Stimulated activated memory B cell treated with anti-CD40 and anti-IgM and Interleukin-4, amounts not matched to agents 10 μg/mL and 1 μg/mL and 100 μg/mL, for 72 hours (primary cell): ENCODE measurements at places on chromosomes 6 and 20.

DNA sequence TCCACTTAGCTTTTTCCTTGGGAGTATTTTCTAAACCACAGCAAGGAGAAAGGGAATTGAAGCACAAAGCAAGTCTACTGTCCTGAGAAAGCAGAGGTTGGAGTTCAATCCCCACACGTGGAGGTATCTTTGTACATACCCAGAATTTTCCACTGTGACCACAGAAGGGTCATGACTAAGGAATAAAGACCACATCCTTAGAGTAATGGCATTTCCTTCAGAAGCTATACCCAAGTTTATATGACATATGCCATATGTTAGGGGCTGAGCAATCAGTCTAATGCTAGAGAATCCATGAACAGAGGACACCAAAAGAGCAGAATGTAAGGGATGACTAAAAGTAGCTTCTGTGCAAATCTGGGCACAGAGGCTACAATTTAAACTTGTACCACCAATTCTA lies 46.4 kb downstream of the ATG5 start:
- H3K4me1 ChIP-seq: peaks cover 15% of the 10 kb centered on the region
- H3K27ac ChIP-seq: no peak overlapping the region
- no peak overlapping the region for H3K4me3 ChIP-seq
- H3K36me3 ChIP-seq: peaks cover 23% of the 10 kb centered on the region
- H3K27me3 ChIP-seq: no peaks in the 10 kb centered on the region

GRCh38 chr6:2721219-2721618 lies 29.5 kb downstream of the MYLK4 start:
- no peak for ATAC-seq
- peaks cover 11% of the 10 kb centered on the region for H3K4me1 ChIP-seq
- H3K27ac ChIP-seq: no peak overlapping the region
- H3K4me3 ChIP-seq: no peak overlapping the region

GRCh38 chr20:63750807-63751470 lies 11.4 kb downstream of the SLC2A4RG start:
- no peaks in the 10 kb centered on the region for H3K36me3 ChIP-seq
- ATAC-seq: no peak
- no peaks in the 10 kb centered on the region for H3K27me3 ChIP-seq
- no peak overlapping the region for H3K27ac ChIP-seq
- H3K4me3 ChIP-seq: no peak overlapping the region

DNA sequence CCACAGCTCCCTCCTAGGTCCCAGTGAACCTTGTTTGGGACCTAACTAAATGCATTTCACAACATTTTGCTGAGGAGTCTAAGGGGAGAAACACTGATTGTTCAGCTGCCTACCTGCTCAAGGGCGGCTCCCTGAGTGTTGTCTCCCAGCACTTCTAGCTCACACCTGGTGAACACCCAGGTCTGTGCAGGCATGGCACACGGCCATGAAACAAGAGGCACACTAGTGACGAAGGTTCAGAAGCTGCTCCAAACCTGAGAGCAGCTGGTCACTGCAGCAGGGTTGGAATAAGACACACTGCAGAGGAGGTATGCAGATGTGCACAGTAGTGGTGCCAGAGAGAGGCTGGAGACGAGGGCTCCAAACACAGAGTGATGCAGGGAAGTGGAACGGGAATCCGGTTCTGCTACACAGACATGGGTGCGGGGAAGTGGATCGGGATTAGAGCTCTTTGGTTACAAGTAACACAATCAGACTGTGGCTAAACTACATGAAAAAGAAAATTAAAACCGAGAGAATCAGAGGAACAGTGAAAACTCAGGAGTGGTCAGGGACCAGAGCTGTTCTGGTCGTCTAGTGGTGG lies 486.1 kb upstream of the CDH4 start:
- H3K36me3 ChIP-seq: no peaks in the 10 kb centered on the region
- H3K4me3 ChIP-seq: no peak overlapping the region
- ATAC-seq: no peak

DNA sequence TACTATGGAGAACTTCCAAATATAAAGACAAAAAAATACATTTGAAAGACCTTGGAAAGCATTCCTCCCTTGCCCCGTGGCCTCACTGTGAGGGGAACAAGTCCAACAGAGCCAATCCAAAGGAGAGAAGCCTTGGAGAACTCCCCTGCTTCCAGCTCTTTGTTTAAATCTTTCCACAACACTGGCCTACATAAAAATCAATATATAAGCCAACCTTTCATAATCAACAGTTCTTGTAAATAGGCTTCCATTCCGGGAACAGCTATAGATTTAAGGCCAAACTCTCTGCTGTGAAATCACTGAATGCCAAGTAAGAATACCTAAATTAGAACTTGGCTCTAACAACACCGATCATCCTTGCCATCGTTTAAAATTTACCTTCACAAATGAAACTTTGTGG lies 242.1 kb downstream of the HACE1 start:
- no peak for ATAC-seq
- H3K4me3 ChIP-seq: no peak overlapping the region
- H3K36me3 ChIP-seq: no peaks in the 10 kb centered on the region
- no peak overlapping the region for H3K27ac ChIP-seq
- H3K4me1 ChIP-seq: no peaks in the 10 kb centered on the region
- H3K27me3 ChIP-seq: no peaks in the 10 kb centered on the region

GRCh38 chr20:17536944-17537444 lies 5.8 kb upstream of the BFSP1 start:
- H3K36me3 ChIP-seq: no peaks in the 10 kb centered on the region
- H3K27me3 ChIP-seq: peaks cover 41% of the 10 kb centered on the region

DNA sequence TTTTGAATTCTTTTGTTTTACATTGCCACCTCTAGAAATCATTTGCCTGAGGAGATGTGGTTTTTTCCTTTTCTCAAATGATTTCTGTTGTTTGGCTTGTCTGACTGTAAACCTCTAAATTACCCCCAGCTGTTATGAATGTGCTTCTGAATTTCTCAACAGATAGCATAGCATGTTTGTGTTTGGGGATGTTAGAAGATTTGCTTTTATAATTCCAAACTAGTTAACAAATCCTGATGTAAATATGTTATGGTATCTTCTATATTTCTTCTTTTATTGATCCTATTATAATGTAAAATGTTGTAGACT lies 31.6 kb upstream of the EZR start:
- no peak overlapping the region for H3K4me3 ChIP-seq
- H3K27me3 ChIP-seq: no peaks in the 10 kb centered on the region
- peaks cover 23% of the 10 kb centered on the region for H3K4me1 ChIP-seq

DNA sequence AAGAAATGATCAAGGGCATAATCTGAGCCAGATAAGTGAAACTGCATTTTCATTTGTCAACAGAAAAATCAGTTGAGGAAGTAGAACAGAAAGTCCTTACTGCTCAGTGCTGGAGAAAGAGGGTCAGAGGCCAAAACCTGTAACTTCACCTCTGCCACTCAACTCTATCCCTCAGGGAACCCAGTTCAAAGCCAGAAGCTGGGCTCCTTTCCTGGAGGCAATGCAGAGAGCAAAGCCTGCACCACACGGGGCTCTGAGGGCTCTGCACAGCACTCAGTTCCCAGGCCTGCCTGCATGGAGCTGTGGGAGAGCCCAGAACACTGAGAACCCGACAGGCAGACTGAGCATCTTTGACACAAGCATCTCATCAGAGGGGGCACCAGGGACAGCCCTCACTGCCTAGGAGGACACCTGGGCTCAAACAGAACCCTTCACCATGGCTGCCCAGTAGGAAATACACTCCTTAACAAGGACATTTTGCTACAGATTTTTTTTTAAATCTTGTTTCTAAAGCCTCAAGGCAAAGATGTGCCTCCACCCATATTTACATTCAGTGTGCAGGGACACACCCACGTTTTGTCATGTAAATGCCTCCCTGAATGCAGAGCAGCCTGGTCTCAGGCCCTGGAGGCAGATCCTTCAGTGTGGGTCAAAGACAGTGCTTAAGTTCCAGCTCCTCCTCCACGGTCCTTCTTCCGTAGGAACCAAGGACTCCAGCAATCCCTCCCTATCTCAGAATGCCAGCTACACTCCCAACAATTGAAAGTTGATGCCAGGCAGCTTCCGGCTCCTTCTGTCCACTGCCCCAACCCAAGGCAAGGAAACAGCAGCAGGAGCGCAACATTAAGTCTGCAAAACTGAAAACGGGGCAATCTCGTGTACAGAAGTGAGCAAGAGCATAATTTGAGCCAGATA lies 6.6 kb downstream of the RNASET2 start:
- no peaks in the 10 kb centered on the region for H3K27me3 ChIP-seq
- H3K4me3 ChIP-seq: peak overlapping the region; percentile 85
- peak overlapping the region; percentile 97 for H3K27ac ChIP-seq
- H3K36me3 ChIP-seq: peaks cover 26% of the 10 kb centered on the region

GRCh38 chr6:135842618-135843392 lies 8.7 kb upstream of the PDE7B start:
- peaks cover 9% of the 10 kb centered on the region for H3K27me3 ChIP-seq
- no peak overlapping the region for H3K27ac ChIP-seq
- H3K4me1 ChIP-seq: no peaks in the 10 kb centered on the region
- H3K36me3 ChIP-seq: no peaks in the 10 kb centered on the region
- H3K4me3 ChIP-seq: no peak overlapping the region

DNA sequence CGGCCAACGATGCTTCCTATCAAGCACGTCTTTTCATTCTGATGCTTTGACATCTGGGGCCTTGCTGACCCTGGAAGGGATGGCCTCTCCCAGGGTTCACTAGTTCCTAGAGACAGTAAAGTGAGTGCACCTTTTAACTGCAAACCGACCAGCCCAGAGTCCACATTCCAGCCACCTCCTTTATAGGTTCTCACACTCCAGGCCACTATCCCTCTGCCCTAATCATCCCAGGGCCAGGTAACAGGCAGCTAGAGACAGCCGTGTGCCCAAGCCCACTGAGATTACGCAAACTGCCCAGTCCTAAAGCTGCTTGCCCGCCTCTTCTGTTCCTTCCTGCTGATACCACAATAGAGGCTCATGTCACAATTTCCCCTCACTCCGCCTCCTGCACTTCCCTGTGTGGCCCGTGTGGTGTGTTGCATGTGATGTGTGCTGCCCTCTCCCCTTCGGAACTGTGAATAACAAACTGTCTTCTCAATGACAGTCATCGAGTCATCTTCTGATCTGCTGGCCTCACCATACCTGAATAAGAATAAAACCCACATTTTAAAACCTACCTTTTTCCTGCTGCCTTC lies 123.7 kb upstream of the EXOC2 start:
- peaks cover 18% of the 10 kb centered on the region for H3K4me1 ChIP-seq
- H3K36me3 ChIP-seq: no peaks in the 10 kb centered on the region
- no peak overlapping the region for H3K27ac ChIP-seq
- no peak overlapping the region for H3K4me3 ChIP-seq
- peaks cover 27% of the 10 kb centered on the region for H3K27me3 ChIP-seq
- peak; percentile 45 for ATAC-seq

DNA sequence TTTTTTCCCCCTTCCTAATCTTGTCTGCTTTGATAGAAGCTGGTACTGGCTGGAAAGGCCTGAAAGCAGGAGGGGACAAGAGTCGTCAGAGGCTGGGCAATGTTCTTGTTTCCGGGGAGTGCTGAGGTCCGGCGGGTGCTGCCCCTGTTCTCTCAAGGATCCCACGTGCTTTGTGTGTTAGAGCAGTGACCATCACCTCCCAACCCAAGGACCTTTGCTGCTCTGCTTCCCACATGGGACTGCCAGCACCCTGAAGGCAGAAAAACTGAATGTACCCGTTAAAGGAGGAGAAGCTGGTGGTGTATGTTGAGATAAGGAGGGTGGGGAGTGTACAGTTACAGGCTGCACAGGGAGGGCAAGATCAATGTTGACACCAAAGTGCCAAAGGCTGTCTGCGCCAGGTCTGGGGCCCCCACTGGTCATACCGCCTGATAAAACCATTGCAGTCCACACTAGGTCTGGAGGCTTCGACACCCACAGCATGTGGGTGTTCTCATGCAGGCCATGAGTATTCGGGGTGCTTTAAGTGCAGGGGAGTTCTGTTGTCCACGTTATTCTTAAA lies 15.0 kb downstream of the C20orf173 start:
- ATAC-seq: no peak
- H3K27ac ChIP-seq: no peak overlapping the region
- H3K4me3 ChIP-seq: no peak overlapping the region
- peaks cover 6% of the 10 kb centered on the region for H3K4me1 ChIP-seq
- peaks cover 32% of the 10 kb centered on the region for H3K36me3 ChIP-seq

DNA sequence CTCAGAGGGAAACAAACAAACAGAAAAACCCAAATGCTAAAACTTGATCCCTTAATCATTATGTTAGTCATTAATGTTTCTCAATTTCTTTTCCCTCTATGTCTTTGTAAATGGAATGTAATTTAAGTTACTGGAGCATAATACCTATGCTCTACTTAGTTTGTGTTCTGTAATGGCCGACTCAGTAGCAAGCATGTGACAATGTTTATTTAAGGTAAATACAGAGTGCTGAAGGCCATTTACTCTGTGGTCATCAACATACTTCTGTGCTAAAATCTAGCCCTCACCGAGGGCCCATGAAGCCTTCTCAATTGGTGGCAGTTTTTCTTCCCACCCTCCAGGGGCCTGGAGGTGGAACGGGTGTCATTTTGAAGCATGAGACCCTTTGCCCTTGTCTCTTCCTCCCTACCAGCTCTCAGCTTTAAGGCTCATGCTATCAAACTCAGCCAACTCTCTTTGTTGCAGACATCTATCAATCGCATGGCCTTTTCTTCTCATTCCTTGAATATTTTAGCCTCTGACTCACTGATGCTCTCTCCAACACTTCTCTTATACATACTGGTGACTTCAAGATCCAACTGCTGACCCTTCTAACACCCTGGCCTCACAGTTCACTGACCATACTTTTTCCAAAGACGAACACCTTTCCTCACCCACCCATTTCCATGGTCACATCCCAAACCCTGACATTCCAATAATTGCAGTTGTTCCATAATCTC lies 48.2 kb downstream of the STX7 start:
- no peak overlapping the region for H3K27ac ChIP-seq
- peaks cover 6% of the 10 kb centered on the region for H3K4me1 ChIP-seq
- H3K36me3 ChIP-seq: peaks cover 7% of the 10 kb centered on the region
- no peak overlapping the region for H3K4me3 ChIP-seq
- no peaks in the 10 kb centered on the region for H3K27me3 ChIP-seq
- no peak for ATAC-seq

DNA sequence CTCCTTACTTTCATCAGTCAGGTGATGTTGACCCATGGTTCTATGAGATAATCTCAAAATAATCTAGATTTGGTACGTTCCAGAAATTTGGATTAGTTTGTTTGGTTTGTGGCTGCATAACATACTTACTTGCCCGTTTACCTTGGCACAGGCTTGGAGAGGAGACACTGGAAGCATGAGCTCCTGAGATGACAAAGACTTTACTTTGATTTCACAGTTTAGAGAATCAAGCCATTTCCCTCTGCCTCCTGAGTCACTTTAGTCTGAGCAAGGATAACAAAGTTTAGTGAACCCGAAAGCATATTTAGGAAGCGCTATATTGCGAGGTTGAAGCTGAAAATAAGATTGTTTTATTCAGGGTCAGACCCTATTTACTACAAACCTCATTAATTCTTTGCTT lies 643.4 kb downstream of the QKI start:
- no peak overlapping the region for H3K27ac ChIP-seq
- ATAC-seq: no peak
- no peaks in the 10 kb centered on the region for H3K4me1 ChIP-seq
- no peaks in the 10 kb centered on the region for H3K36me3 ChIP-seq

GRCh38 chr20:34110745-34111641 lies 1.1 kb downstream of the EIF2S2 start:
- H3K4me1 ChIP-seq: peaks cover 52% of the 10 kb centered on the region
- peak overlapping the region; percentile 90 for H3K4me3 ChIP-seq
- H3K27me3 ChIP-seq: no peaks in the 10 kb centered on the region
- H3K36me3 ChIP-seq: peaks cover 17% of the 10 kb centered on the region

- no peak overlapping the region for H3K4me3 ChIP-seq
- no peak for ATAC-seq
- peaks cover 18% of the 10 kb centered on the region for H3K36me3 ChIP-seq
- peaks cover 59% of the 10 kb centered on the region for H3K4me1 ChIP-seq
Observed at GRCh38 chr20:32386091-32386490, 28.0 kb downstream of the ASXL1 start.
